Stimulated activated CD4-positive, alpha-beta T cell treated with anti-CD3 and anti-CD28 coated beads, Interleukin-15, amount 100 ng/mL, for 1 hour (primary cell): ENCODE measurements at places on chromosomes 4 and X.

- no peak for DNase-seq
Observed at GRCh38 chr4:88616275-88617150, 24.2 kb downstream of the HERC3 start.

DNA sequence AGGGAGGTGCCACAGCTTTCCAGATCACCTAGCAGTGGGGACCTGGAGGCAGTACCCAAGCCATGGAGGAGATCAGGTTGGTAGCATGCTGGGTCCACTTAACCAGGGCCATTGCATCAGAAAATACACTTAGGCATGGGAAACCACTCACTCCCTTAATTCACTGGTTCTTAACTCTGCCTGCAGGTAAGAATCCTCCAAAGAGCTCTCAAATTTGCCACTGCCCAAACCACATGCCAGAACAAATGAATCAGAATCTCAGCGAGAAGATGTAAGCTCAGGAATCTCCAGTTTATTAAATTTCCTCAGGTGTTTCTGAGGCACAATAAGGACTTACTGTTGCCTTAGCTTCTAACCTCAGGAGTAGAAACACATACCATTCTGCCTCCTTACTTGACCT is 327.7 kb upstream of the RASGEF1B start:
- no peak for DNase-seq

GRCh38 chr4:39976141-39976944 is 1.4 kb downstream of the PDS5A start:
- DNase-seq = peak; percentile 30

DNA sequence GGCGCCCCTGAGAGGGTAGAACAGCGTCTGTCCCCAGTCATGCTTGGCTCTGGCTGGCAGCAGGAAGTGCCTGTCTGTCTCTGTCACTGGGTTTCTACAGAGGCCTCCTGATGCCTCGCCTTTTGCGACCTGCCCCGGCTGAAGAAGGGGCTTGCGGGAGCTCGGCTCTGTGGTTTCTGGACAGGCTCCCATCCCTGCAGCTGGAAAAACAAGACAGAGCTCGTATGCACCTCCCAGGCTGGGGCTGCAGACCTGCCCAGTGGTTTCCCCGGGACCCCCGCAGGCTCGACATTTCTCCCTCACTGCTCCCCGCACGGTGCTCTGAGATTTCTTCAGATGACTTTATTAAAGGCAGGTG is 57.0 kb upstream of the SORCS2 start:
- no peak for DNase-seq

- DNase-seq = no peak
Observed at GRCh38 chr4:7415927-7416686, 18.6 kb downstream of the PSAPL1 start.
